ENCODE measurements at places on chromosomes 4 and X.

DNA sequence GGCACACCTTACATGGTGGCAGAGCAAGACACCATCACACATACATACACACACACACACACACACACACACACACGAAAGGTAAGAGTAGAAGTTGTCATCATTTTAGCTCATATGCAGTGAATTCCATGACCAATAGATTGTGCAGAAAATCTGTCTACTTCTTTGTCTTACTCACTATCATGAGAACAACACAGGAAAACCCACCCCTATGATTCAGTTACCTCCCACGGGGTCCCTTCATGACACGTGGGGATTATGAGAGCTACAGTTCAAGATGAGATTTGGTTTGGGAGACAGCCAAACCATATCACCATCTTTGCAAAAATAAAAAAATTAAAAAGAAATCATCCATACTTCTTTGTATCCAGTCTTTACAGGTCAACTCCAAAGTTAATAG, 221.1 kb downstream of the BMPR1B start:
- no peak for DNase-seq

GRCh38 chrX:14056206-14056605, 26.5 kb upstream of the GEMIN8 start:
- no peak for DNase-seq

DNA sequence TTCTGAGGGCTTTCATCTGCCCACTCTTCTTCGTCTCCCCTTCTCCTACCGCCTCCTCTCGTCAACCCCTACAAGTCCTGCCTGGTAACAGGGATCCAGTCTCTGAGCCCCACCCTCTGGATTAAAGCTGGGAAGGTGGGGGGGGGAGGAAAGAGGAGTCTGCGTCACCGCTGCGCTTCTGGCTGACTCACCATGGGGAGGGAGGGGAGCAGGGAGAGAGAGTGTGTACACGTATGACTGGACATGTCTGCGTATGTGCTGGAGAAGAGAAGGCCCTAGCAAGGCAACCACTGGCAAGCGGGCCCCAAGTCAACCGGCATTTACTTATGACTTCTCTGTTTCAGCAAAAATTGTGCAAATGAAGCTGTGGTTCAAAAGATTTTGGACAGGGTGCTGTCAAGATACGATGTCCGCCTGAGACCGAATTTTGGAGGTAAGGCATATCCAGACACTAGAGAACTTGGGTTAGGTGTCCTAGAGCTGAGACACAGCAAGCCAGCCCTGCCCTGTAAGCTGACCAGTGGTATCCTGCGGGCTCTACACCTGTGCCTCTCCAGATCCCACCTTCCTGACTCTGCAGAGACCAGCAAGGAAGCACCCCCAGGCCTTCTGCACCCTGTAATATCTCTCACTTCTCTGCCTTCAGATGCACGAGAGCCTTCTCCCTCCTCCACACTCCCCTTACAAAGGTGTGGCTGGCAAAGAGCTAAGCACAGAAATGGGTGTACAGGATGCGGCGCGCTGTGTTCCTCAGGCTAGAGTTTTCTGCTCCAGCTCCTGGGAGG, 2.5 kb downstream of the GABRQ start:
- no peak for DNase-seq

- no peak for DNase-seq
These were observed 250.7 kb downstream of the NAP1L3 start for GRCh38 chrX:93422693-93423092.

DNA sequence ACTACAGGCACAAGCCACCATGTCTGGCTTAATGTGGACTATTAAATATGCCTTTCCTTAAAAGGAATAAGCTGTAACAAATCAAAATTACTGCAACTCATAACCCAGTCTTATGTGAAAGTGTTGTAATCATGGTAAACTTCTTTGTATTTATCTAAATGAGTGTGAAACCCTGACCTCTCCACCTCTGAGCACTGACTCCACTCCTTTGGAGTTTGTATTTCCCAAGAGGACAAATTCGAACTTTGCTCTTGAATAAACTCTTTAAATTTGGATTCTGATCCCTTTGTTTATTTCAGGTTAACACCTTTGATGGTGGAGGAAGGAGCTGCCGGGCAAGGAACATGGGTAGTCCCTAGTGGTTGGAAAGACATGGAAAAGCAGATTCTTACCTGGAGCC, 48.3 kb upstream of the FAM9A start:
- no peak for DNase-seq

DNA sequence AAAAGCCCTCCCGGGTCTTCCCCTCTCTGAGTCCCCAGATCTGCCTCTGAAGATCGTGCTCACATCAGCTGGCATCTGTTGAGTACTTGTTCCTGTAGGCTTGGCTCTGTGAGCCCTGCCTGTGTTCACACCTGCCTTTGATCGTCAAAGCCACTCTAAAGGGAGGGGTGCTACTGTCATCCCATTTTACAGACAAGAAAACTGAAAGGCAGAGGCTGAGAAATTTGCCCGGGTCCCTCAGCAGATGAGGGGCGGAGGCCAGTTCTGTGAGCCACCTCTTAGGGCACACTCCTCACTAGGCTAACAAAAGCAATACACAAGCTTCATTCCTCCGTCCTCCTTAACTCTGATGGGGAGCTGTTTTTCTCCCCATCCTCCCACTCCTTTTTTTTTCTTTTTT, 655 bp downstream of the CYTL1 start:
- DNase-seq: no peak

- DNase-seq: no peak
These were observed 485.7 kb upstream of the HS3ST1 start for GRCh38 chr4:11914406-11914805.

- DNase-seq: no peak
These were observed 169.2 kb downstream of the SPCS3 start for GRCh38 chr4:176489001-176489400.

DNA sequence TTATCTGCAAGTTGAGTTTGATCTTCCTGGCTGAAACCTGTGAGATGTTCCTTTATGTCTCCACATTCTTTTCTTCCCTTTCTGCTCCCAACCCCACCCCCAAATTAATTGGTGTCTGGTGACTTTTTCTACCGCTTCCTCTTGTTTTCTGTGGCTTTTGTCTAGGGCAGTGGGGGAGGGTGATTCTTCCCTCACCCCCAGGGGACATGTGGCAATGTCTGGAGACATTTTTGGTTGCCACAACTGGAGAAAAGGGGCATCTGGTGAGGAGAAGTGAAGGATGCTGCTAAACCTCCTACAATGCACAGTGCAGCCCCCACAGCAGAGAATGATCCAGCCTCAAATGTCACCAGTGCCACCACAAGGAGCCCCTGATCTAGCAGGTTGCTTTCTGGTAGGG, 152.9 kb downstream of the NHS start:
- no peak for DNase-seq

DNA sequence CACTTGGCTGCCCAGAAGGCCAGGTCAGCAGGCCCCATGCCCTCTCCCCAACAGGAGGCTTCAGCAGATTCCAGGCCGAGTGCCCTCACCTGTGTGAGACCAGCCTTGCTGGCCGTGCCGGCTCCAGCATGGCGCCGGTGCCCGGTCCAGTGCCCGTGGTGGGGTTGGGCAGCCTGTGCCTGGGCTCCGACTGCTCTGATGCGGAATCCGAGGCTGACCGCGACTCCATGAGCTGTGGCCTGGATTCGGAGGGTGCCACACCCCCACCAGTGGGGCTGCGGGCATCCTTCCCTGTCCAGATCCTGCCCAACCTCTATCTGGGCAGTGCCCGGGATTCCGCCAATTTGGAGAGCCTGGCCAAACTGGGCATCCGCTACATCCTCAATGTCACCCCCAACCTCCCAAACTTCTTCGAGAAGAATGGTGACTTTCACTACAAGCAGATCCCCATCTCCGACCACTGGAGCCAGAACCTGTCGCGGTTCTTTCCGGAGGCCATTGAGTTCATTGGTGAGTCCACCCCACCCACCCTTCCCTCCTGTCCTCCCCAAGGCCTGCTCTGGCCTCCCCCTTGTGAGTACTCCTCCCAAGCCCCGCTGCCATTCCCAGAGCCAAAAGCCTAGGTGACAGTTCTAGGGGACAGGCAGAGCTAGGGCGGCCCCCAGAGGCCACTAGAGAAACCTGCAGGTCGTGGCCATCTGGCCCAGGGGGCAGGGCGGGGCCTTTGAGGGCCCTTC, 2.3 kb downstream of the DUSP9 start:
- DNase-seq: no peak

GRCh38 chr4:85180533-85180932, 214.0 kb upstream of the WDFY3 start:
- no peak for DNase-seq

DNA sequence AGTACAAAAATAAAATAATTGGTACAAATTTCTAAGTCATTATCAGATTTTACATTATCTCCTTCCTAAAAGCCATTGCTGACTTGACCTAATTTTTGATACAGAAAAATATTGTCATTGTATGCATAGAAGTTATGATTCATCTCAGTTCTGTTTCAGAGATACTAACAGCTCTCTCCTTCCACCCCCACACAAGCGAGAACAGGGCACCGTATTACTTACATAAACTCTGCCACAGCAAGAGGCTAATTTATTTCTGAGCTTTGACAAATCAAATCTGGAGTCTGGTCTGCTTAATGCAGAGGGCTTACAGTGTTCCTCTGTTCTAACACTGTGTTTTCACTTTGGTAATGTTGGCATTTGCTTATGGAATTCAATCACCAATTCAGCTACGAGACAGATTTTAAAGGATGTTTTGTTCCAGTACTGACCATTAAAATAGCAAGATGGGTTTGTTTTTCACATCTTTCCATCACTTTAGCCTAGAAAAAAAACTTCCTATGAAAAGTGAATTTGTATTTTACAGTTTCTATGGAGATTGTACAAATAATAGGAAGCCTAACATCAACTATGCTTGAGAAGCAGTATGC, 181.8 kb downstream of the USP46 start:
- no peak for DNase-seq

DNA sequence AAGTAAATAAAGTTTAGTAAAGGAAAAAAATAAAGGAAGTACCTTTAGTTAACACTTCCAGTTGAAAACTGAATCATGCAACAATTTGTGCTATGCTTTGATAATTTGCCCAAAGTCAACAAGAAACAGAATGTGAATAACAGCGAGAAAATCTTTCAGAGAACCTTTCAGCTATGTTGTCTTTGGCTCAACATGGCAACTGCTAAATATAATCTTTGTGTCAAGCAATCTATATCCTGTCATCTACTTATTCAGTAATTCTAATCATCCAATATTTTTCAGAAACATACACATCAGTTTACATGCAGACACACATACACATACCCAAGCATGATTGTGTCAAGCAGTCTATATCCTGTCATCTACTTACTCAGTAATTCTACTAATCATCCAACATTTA, 136.0 kb upstream of the PABPC4L start:
- DNase-seq: no peak

- no peak for DNase-seq
These were observed 43.6 kb upstream of the TBC1D9 start for GRCh38 chr4:140799686-140800225.

- DNase-seq: no peak
These were observed 264.0 kb upstream of the PITX2 start for GRCh38 chr4:110886856-110887255.

DNA sequence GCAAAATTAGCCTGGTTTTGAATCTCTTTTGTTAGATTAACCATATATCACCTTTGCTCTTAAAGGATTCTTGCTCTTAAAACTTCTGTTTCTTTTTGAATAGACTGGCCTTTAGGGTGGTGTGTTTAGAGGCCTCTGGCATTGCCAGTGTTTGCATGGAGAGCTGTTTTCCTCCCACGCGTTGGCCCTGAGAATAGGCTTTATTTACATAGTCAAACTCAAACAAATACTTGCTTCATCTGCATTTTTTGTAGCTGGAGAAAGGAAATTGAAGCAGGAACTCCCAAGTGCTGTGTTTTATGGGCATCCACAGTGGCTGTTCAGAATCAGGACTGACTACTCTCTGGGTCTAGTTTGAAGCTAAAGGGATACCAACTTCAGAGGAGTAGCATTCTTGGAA, 2.7 kb downstream of the SHROOM2 start:
- no peak for DNase-seq

GRCh38 chrX:18578546-18578945, 93.4 kb downstream of the RS1 start:
- DNase-seq: no peak

DNA sequence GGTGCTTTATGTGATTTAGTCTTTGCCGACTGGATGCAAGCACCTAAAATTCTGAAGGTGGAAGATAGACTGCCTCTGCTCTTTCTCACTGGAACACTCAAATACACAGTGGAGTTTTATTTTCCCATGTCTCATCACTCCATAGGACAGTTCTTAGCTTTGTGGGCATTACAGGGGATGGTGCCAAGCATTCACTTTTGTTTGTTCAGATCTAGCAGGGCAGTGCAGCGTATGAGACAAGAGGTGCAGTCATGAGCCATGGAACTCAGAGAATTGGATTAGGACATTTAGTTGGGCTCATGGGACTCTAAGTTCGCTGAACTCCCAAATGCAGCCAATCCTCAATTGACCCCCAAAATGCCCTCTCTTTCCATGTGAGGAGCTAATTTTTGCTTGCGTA, 1136.9 kb upstream of the PRKX start:
- DNase-seq: no peak

DNA sequence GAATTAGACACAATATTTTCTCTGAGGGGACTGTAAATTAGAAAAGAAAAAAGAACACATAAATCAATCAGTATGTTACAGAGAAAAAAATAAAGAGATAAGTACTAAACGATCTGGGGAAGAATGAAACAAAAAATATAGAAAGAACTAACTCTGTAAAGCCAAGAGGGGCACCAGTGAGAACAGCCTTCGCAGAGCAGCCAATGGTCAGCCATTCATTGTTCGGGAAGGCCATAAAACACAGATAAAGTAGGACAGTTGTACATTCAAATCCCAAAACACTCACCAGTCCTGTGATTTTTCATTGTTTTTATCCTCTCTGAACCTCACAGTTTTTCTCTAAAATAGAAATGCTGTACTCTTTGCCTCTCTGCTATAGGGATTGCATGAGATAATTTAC, 127.9 kb downstream of the NEK1 start:
- DNase-seq: no peak

GRCh38 chr4:17654701-17655100, 40.3 kb downstream of the MED28 start:
- DNase-seq: no peak

DNA sequence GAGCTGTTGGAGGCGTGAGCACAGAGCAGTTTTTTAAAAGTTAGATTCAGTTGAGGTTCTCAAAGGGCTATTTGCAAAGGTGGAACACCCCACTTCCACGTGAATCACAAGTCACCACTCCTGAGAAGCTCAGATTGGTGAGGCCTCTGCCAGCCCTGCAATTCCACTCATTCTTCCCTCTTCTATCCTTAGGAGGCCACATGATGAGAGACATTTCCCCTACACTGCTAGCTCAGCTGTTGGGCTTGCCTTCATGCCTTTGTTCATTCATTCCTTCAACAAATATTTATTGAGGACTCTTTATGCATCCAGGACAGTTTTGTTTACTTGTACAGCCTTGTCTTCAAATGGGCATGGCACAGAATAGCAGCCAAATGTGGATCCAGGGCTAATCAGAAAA, 3.7 kb downstream of the SRPX2 start:
- DNase-seq: no peak

GRCh38 chrX:39133971-39134370, 332.7 kb downstream of the MID1IP1 start:
- no peak for DNase-seq

- DNase-seq: no peak
These were observed 6.1 kb downstream of the ENOX2 start for GRCh38 chrX:130896802-130897501.

Data from HS-5 (cell line).